ENCODE measurements at places on chromosomes 16 and 17.

- DNase-seq = no peak
Measured at GRCh38 chr16:87970186-87970585, 19.0 kb downstream of the BANP start.

GRCh38 chr16:77775911-77776909 lies 12.2 kb upstream of the VAT1L start:
- DNase-seq = no peak

- DNase-seq = no peak
Measured at GRCh38 chr16:12435730-12436129, 368.0 kb downstream of the CPPED1 start.

DNA sequence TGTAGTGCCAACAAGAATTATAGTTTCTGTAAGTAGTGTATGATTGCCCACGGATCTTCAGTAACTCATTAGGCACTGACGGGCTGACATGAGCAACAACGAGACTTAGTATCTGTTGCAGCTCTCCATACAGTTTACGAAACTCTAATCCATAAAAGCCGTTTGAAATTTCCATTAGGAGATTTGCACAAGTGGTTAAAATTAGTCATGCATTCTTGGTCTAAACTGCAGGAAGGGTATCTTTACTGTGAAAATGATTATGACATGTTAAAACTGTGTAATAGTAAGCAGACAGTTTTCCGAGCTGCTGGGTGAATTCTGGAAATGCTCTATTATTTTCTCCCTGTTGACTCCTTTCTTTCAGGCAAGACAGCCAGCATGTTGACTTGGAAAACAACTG lies 605.0 kb downstream of the WWOX start:
- DNase-seq = no peak
